ENCODE measurements at places on chromosomes 7 and 10.

- no peak for DNase-seq
These were observed 515 bp downstream of the RALA start for GRCh38 chr7:39623732-39624441.

- DNase-seq, result no peak
These were observed 671 bp upstream of the CLEC2L start for GRCh38 chr7:139522830-139523198.

- DNase-seq, result no peak
These were observed 33.4 kb upstream of the YAE1 start for GRCh38 chr7:39532832-39533231.

- no peak for DNase-seq
These were observed 93.4 kb downstream of the SPAG6 start for GRCh38 chr10:22438711-22439110.

DNA sequence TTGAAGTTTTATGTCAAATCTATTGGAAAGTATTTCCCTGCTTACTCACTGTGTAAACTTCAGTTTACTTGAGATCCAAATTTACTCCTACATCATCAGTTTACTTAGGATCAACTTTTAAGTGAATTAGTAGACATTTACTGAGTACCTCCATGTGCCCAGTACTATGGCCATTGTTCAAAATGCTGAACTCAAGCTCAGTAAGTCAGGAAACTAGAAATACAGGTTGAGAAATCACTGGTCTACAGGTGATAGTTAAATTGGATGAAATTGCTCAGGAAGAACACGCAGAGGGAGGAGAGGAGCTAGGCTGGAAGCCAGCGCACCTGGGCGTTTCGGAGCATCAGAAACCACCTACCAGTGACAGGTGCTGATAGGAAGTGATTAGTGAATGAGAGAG lies 25.5 kb upstream of the EBLN1 start:
- DNase-seq, result no peak

GRCh38 chr7:90869335-90869734 lies 273.2 kb downstream of the CDK14 start:
- DNase-seq, result no peak

GRCh38 chr7:7237201-7237977 lies 55.0 kb downstream of the C1GALT1 start:
- no peak for DNase-seq

- DNase-seq, result no peak
These were observed 57.3 kb downstream of the ST7 start for GRCh38 chr7:117010375-117011133.

DNA sequence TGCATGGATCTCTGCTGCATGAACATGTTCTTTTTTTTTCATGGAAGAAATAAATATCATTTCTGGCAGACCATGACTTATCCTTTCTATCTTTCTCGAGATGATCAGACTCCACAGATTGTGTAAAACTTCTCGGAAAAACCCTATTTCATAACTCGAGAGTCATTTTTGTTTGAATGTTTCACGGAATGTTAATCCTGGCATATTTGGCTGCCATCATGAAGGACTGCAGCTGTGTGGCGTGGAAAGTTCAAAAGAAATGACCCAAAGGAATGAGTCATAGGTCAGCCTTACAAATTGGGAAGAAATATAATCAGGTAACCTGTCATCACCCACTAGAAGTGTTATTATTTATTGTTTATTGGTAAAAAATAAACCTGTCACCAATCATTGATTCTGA lies 566.8 kb downstream of the SDK1 start:
- no peak for DNase-seq

DNA sequence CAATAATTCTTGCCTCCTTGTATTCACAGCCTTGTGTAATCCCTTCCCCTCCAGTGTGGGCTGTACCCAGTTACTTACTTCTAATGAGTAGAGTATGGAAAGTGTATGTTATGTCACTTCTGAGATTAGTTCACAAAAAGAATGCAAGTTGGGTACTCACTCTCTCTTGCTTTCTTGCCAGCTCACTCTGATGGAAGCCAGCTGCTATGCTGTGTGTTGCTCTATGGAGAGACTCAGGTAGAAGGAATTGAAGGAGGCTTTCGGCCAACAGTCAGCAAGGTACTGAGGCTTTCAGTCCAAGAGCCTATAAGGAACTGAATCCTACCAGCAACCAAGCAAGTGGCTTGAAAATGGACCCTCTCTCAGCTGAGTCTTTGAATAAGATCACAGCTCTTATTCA lies 9.7 kb upstream of the BICC1 start:
- DNase-seq, result no peak

DNA sequence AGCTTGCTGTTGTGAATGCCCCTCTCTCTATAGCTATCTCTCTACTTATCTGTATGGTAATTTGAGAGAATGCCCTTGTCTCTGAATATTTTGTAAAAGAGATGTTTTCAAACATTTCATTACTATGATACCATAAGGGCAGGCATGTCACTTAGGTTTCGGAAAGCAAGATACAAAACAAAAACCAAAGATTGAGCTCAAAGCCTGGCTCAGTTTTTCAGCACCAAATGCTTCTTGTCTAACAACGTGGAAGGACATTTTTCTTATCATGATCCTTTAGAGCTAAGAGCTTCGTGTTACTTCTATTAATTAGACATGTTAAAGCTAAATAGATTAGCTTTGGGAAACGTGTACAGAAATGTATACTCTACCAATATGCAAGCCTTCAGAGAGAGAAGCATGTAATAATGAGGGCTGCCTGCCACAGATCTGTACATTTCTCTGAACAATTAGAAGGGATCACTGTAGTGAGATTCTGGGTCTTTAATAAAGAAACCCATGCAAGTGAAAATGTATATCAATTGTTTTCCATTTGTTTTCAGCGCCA lies 148.9 kb downstream of the ARID5B start:
- no peak for DNase-seq

DNA sequence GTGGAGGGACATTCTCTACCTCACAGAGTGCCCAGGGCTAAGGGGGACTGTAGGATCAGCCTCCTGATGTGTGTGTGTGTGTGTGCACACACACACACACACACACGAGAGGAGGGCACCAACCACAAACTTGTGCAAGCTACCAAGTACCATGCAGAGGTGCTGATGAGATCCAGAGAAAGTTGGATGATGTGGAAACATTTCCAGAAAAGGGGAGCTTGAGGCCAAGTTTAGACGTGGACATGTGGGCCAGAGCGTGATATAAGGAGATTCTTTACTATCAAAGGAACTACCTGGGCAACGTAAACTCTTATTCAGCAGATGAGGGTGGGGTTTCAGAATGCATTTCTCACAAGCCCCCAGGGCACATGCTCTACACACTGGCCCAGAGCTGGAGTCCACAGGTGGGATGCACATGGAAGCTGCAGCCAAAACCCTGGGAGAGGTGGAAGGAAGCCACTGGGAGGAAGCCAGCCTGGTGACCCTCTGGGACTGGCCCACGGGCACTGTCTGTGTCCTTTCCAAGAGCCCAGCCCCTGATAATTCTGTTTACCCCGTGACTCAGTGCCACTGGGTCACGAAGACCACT lies 53.5 kb downstream of the DLG5 start:
- DNase-seq, result no peak

DNA sequence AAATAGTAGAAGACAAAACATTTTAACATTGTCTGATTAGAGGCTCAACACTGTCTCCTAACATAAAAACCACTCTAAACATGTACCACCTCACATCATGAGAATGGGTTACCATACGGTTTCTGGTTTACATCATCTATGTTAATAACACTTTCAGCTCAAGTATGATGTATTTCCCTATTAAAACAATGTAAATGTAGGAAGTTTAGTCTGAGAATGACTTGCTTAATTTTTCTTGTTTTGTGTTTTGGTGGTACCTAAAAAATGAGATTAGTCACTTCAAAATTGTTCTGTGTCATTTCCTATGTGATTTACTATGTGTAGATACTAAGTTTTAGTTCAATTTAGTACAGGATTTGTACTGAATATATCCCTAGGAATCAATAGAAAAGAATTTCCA lies 195.8 kb upstream of the SEMA3C start:
- DNase-seq, result no peak

DNA sequence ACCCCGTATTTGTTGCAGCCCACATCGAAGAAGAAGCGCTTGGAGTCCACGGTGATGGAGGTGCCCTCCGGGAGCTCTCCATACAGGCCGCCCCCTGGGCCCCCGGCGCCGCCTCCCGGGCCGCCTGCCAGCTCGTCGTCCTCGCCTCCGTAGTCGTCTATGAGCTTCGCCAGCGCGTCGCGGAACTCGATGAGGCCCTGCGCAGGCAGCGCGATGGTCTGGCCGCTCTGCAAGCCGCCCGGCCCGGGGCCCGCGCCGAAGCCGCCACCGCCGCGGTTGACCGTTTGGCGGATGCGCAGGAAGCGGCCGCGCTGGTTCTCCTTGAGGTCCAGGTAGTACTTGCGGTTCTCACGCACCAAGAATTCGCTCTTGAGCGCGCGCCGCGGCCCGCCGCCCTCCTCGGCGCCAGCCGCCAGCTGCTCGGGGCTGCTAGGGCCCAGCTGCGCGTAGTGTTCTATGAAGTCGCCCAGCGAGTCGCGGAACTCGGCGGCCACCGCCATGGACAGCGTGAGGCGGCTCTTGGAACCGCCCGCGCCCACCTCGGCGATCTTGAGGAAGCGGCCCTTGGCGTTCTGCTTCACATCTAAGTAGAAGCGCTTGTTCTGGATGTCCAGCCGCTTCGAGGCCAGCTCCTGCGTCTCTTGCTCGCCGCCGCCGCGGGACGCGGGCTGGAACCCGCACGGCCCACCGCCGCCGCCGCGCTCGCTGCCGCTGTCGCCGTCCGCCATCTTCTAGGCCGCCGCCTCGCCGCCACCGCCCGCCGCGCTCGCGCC lies 523 bp downstream of the PURB start:
- peak; percentile 67 for DNase-seq

DNA sequence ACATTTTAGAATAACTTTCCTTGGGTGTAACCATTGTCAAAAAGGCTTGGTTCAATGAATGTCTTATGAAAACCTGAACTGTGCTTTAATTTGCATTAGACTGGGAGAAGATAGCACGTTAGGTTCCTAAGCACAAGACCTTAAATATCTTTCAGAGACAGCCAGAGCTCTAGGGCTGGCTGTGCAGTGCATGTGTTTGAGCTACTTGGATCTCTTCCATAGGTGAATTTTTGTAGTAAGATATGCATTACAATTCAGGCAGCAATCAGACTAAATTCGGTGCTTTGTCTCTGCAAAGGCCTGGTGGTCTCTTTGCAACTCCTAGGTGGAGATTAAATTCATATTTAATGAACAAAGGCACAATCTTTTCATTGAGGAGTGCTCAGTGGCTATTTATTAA lies 192.0 kb downstream of the ZNF438 start:
- DNase-seq, result no peak

DNA sequence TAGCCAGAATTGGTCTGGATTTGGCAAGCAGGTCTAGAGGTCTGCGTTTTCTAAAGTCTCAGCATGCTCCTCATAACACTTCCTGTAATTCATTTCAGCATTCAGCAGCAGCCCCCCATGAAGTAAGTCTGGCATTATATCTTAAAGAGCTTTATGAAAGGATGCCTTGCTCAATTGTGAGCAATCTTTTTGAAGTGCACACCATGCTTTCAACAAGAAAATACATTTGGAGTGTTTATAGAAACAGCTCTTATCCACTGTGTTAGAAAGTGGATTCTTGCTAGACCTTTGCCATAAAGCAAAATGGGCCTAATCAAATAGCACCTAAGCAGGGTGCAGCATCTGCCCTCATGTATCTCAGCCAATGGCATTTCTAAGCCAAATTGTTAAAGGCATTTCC lies 378.0 kb upstream of the AKR1E2 start:
- DNase-seq, result no peak

GRCh38 chr10:71346731-71347130 lies 27.7 kb downstream of the SLC29A3 start:
- DNase-seq, result no peak

DNA sequence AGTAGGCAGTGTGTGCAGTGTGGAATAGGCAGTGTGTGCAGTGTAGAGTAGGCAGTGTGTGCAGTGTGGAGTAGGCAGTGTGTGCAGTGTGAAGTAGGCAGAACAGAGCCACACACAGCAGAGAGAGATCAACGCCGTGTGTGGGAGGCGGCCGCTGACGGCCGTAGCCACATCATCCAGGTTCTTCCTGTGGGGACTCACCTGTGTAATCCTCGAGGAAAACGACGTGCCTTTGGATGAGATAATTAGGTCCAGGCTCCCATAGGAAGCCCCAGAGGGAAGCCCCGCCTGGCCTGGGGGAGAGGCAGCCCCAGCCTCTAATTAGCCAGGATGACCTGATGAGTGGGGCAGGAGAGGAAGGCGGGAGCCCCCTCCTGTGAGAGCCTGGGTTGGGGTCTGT lies 25.4 kb downstream of the KNDC1 start:
- DNase-seq, result no peak

GRCh38 chr7:17298840-17299482 lies 509 bp downstream of the AHR start:
- DNase-seq, result peak; percentile 78

- peak; percentile 9 for DNase-seq
These were observed 9.0 kb downstream of the GUSB start for GRCh38 chr7:65972976-65973375.

DNA sequence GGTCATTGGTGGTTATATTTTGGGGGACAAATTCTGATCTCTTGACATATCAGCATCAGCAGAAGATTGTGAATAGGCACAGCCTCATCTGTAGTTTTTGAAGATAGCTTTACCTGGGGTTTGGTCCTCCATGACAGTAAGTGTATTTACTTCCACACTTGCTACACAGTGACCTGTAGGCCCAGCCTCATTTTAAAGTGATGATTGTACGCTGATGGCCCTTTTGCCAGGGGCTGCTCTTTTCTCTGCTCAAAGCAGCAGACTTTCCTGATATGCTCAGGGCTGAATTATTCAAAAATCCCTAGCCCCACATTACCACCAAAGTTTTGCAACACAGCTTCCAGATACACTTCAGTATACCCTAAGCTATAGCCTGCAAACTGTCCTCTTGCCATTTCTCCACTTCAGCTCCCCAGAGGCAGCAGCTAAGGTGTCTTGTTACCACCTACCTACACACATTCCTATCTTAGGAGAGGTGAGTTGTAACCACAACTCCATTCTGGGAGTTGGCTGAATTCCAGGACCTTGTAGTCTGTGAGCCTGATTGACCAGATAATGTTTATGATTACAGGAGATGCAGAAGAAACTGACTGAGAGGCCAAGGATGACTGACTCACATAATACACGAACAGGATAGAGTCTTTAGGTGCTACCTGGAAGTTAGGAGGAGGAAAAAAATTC lies 6.0 kb downstream of the ASB4 start:
- no peak for DNase-seq

DNA sequence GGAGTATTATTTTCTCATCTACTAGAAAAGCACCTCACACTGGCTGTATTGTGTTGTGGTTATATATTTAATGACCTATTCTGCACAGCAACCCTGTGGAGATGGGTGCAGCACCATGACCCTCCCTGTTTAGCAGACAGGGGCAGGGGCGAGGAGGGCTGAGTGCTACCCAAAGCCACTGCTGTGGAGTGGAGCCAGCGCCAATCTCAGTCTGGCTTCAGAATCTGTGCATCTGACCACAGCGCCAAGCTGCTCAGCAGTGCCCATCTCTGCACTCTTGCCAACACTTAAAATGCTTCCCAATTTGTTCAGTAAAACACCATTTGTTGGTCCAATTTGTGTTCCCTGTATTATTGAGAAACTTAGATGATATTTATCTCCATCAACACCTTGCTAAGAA lies 239.1 kb downstream of the ZMYND11 start:
- no peak for DNase-seq

Data from activated T-cell treated with anti-CD3 and anti-CD28 coated beads, Interleukin-2, amount 50 U/mL, for 24 hours (primary cell).